ENCODE measurements at places on chromosomes 3 and 15.

DNA sequence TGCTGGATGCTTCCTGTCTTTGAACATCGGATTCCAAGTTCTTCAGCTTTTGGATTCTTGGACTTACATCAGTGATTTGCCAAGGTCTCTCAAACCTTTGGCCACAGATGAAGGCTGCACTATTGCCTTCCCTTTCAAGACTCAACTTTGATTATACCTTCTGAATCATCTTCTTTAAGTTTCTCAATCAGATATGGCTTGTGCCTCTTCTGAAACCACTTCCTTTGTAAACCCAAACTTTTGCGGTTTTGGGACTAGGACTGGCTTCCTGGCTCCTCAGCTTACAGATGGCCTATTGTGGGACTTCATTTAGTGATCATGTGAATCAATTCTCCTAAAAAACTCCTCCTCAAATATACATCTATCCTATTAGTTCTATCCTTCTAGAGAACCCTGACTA is 47.1 kb upstream of the CADPS start:
- no peaks in the 10 kb centered on the region for H3K4me1 ChIP-seq
- H3K36me3 ChIP-seq, result no peaks in the 10 kb centered on the region
- H3K4me3 ChIP-seq, result no peak overlapping the region
- no peak for DNase-seq
- no peak overlapping the region for H3K27ac ChIP-seq
- no peaks in the 10 kb centered on the region for H3K27me3 ChIP-seq

DNA sequence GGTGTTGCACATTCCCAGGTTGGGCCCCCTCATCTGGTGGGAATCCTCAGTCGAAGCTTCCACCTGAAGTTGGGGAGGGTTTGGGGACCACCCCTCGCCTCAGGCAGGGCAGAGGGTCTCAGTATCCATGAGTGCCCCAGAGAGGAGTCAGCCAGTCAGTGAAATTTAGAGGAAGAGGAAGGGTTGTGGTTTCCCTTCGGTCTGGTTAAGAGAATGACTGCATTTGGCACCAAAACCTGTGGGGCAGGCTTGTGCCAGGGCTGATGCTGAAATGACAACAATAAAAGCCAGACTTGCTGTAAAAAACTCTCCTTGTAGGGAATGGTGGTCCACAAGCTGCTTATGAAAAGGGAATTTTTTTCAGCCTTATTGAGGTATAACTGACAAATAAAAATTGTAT is 22.6 kb downstream of the LMCD1 start:
- no peak overlapping the region for H3K27ac ChIP-seq
- H3K27me3 ChIP-seq, result no peaks in the 10 kb centered on the region
- DNase-seq, result no peak
- no peaks in the 10 kb centered on the region for H3K36me3 ChIP-seq
- no peaks in the 10 kb centered on the region for H3K4me1 ChIP-seq
- no peak overlapping the region for H3K4me3 ChIP-seq

DNA sequence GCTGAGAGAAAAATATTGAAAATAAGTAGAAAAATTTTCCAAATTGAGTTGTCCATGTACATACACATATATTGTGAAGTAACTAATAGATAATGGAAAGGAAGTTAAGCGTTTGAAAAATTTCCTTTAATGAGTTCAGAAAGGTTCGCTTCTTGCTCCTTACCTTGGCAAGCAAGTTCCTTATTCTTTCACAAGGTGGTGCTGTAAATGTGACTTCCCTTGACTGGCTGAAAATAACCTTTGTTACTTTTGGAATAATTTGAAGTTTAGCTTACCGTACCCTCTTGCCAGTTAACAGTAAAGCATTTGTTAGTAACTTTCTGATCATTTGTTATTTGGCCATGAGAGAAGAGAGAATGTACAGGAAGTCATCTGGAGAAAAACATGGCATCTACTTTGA is 41.6 kb downstream of the PYDC2 start:
- no peaks in the 10 kb centered on the region for H3K27me3 ChIP-seq
- H3K4me3 ChIP-seq, result no peak overlapping the region
- H3K4me1 ChIP-seq, result no peaks in the 10 kb centered on the region
- no peaks in the 10 kb centered on the region for H3K36me3 ChIP-seq

DNA sequence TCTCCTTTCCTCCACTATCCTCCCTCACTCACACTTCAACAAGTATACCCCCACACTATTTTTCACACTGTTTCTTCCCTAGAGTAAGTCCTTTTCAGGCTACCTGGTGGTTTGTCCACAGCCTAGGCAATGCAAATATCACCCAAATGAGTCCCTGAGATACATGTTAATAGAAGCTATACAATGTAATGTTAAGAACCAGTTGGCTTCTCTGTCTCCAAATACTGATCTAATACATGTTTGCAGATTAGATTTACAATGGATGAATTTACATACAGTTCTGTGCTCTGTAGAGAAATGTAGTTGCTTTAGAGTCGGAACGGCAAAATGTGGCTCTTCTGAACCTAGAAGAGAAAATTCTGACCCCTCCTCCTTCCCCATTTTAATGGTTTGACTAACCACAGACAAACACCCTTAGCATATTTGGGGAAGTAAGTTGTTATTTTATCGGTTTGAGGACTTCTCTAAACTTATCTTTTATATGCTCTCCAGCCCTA is 63.6 kb upstream of the MBNL1 start:
- H3K4me3 ChIP-seq, result peak overlapping the region; percentile 47
- no peaks in the 10 kb centered on the region for H3K27me3 ChIP-seq
- no peak for DNase-seq

DNA sequence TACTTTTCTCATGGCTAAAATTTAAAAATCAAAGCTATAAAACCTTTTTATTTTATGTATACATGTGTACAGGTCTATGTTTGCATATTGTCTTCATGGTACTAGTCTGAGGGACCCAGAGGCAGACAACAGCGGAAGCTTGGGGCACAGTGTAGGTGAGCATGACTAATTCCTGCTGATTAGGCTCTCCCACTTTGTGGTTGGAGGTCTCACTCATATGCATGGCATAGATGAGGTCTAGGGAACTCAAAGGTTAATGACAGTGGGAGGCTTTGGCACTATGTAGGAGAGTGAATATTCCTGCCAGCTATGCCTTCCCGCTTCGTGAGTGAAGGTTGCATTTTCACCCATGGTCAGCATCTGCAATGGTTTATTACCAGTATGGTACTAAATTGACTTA is 47.5 kb upstream of the AADACL2 start:
- no peaks in the 10 kb centered on the region for H3K4me1 ChIP-seq
- no peak for DNase-seq
- no peaks in the 10 kb centered on the region for H3K36me3 ChIP-seq
- no peak overlapping the region for H3K4me3 ChIP-seq

- H3K27me3 ChIP-seq, result peaks cover 10% of the 10 kb centered on the region
- H3K4me1 ChIP-seq, result no peaks in the 10 kb centered on the region
- no peak for DNase-seq
- H3K4me3 ChIP-seq, result no peak overlapping the region
- H3K27ac ChIP-seq, result no peak overlapping the region
- H3K36me3 ChIP-seq, result no peaks in the 10 kb centered on the region
These were observed 86.9 kb downstream of the KLF15 start for GRCh38 chr3:126270145-126270811.

DNA sequence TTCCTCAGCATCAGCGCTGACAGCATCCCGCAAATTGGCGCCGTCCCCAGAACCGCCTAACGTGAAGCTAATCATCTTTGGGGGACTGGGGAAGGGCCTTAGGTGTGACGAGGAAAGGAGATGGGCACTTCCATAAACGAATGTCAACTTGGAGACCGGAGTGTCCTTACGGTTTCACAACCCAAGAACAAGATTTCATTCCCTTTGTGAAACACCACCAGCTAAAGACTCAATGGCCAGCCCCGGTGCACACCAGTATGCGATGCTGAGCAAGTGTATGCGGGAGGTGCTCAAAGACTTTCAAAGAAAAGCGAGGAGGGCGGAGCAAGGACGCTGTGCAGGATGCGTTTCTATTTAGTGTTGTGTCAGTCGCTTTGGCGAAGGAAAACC is 759 bp upstream of the TTBK2 start:
- H3K4me1 ChIP-seq, result peaks cover 15% of the 10 kb centered on the region
- peak overlapping the region; percentile 75 for H3K4me3 ChIP-seq
- H3K36me3 ChIP-seq, result no peaks in the 10 kb centered on the region
- DNase-seq, result peak; percentile 63
- peak overlapping the region; percentile 37 for H3K27ac ChIP-seq
- H3K27me3 ChIP-seq, result no peaks in the 10 kb centered on the region

Data from CD4-positive, alpha-beta T cell (primary cell).